T-helper 2 cell treated with Interferon-gamma antibody and Interleukin-4, amounts not matched to agents 5 μg/mL and 100 μg/mL, for 36 hours (primary cell): ENCODE measurements at places on chromosomes 12 and 14.

DNA sequence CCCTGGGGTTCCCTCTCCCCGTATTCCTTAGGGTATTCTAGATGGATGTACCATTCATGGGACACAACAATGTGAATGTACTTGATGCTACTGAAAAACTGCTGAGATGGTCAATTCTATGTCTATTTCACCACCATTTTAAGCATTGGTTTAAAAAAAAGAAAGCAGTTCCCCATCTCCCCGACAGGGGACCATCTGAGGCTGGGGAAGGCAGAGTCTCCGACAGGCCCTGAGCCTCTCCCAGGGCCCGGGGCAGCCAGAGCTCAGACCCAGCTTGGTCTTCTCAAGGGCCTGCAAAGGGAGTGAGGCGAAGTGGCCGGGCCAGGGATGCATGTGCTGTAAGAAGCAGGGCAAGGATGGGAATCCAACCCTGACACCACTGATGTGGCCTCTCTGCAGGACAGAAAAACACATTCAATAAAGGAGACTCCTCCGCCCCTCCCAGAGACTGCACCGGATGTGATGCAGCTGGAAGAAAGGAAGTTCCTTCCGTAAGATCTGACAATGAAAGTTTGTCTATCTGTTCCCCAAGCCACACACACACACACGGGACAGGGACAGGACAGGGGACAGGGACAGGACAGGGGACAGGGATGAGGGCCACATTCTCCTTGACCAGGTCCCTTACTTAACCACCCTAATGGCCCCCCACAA, 234.1 kb downstream of the BCL11B start:
- DNase-seq = no peak

DNA sequence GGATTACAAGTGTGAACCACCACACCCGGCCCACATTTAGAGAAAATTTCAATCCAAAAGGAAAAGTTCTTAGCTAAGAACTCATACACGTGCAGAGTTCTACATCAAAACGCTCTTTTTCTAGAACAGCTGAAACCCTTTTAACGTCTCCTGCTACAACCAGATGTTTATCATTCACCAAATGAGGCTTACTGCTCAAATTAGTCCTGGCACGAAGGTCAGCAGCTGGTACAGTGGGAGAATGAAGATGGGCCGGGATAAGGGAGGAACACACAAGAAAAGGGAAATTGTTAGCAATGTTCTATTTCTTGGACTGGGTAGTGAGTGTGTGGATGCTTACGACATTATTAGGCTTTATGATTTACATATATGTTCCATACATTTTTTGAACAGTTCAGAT, 37.2 kb downstream of the PRKAB1 start:
- no peak for DNase-seq

DNA sequence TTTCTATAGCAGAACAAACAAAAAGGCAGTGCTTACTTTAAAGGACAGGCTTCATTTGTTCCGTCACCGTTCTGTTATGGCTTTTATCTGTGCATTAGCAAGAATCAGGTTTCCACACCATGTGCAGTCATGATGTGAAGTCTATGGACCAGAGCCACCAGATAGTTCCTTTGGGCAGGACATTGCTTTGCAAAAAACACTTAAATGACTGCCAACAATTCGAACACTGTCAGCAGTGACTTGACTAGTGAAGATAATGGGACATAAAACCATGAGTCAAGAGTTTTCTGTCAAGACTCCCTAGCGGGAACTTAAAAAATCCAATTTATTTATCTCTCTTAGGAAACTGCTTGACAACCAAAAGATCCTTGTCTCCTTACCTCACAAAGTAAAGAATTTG, 80.3 kb downstream of the NKX2-1 start:
- no peak for DNase-seq

GRCh38 chr14:90088176-90088575, 26.4 kb downstream of the KCNK13 start:
- no peak for DNase-seq

GRCh38 chr12:51087818-51088217, 4.4 kb upstream of the CSRNP2 start:
- peak; percentile 25 for DNase-seq

DNA sequence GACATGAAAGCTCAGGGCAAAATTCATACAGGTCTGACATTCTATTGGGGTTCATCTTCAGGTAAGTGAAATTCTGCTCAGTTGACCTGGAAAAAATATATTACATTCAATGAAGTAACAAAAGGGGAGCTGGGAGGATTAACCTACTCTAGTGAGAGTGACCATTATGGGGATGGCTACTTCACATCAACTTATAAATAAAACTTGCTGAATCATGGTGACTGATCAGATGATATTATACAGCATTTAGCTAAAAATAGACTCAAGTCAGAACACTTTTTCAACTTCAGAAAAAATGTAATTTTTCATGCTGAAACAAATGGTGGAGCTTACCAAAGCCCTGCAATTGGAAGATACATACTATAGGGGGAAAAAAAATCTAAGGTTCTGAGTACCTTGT, 800.2 kb downstream of the FSCB start:
- DNase-seq = no peak

GRCh38 chr12:89319606-89320005, 32.7 kb downstream of the DUSP6 start:
- DNase-seq = no peak

GRCh38 chr12:114441039-114441383, 35.1 kb upstream of the TBX5 start:
- no peak for DNase-seq

- no peak for DNase-seq
Observed at GRCh38 chr14:36035675-36036074, 140.8 kb downstream of the PTCSC3 start.

GRCh38 chr12:8603856-8604255, 8.8 kb downstream of the AICDA start:
- no peak for DNase-seq

GRCh38 chr14:80762641-80763228, 178.8 kb downstream of the CEP128 start:
- DNase-seq = no peak

GRCh38 chr12:18943200-18943599, 186.3 kb upstream of the PLEKHA5 start:
- no peak for DNase-seq

GRCh38 chr12:95736631-95737030, 53.9 kb downstream of the NTN4 start:
- no peak for DNase-seq

- no peak for DNase-seq
Observed at GRCh38 chr12:25906651-25907340, 51.7 kb upstream of the RASSF8 start.

DNA sequence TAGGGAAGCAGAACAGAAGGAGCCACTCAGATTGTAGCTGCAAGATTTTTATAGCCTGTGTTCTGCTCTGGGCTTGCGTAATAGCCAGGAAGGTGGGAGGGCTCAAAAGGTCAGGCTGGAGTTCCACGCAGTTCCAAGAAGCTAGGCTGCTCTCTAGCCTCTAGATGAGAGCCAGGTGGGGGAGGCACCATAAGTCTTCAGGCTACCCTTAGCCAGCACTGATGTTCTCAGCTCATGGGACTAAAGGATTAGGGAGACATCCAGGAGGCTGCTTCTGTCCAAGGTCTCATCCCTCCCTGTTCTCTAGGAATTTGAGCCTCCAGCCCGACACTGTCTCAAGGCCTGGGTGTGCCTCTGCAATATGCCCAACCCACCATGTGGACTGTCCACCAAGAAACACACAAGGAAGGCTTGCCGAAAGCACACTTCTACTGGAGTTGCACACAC, 1.7 kb downstream of the LMBR1L start:
- DNase-seq = no peak

- no peak for DNase-seq
Observed at GRCh38 chr12:53223389-53224060, 8.5 kb downstream of the RARG start.

GRCh38 chr14:99581374-99581773, 22.6 kb downstream of the CCDC85C start:
- no peak for DNase-seq

- DNase-seq = no peak
Observed at GRCh38 chr14:91927191-91927590, 20.3 kb downstream of the FBLN5 start.

GRCh38 chr12:104376650-104377513, 73.3 kb downstream of the EID3 start:
- DNase-seq = no peak

GRCh38 chr14:100994082-100994481, 90.6 kb upstream of the RTL1 start:
- DNase-seq = no peak

DNA sequence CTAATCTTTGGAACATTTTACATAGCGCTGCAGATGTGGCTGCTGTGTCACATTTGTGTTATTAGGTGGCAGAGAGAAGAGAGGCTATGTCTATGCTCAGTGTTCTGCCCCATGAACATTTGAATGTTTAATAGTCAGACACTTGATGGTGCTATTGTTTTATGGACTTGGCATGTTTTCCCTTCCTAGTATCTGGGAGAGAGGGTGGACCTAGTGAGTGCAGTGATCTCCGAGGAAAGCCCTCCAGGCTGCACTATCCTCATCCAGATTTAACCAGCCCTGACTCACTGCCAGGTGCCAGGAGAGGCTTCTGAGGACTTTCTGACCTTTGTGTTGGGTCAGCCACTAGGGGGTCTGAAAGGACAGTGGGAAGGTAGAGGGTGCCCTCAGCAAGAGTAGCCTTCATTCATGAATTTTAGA, 24.3 kb downstream of the ZFC3H1 start:
- no peak for DNase-seq

- no peak for DNase-seq
Observed at GRCh38 chr12:98243190-98243589, 272.2 kb upstream of the TMPO start.

- no peak for DNase-seq
Observed at GRCh38 chr14:93946104-93946503, 19.0 kb downstream of the FAM181A start.

GRCh38 chr12:122058549-122059149, 19.9 kb upstream of the MLXIP start:
- DNase-seq = no peak

GRCh38 chr12:100474617-100475016, 951 bp downstream of the NR1H4 start:
- DNase-seq = no peak

DNA sequence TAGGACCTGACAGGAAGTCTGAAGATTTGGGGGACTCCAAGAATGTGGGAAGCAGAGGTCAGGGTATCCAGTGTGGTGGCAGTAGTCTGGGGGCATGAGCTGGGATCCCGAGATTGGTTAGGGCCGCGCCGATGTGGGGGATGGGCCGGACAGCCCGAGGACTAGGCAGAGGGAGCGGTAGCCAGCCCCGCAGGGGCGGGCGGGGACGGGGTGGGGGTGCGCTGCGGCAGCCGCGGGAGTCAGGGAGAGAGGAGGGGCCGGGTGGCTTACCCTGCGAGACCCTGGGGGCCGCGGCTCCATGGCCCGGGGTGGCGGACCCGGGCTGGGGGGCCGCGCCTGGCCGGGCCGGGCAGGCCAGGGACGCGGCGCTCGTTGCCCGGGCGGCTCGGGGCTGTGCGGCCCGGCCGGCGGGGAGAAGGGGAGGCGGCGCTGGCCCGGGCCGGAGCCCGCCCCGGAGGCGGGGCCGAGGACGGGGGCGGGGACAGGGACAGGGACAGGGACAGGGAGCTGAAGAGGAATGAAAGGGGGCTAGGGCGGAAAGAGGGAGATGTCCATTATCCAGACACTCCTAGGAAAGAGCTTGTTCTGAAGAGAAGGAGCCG, 5.6 kb downstream of the ZNF385A start:
- no peak for DNase-seq
